ENCODE measurements at places on chromosomes 1 and 21. TPM values are rescaled to one million over a fixed set of nuclear protein-coding genes. Genes with fewer than 3 reads are reported as not detected.

GRCh38 chr21:25175938-25176337 is 431.3 kb downstream of the MRPL39 start:
- DNase-seq: no peak

GRCh38 chr1:179951383-179952144 is 3.0 kb upstream of the CEP350 start:
- no peak for DNase-seq

DNA sequence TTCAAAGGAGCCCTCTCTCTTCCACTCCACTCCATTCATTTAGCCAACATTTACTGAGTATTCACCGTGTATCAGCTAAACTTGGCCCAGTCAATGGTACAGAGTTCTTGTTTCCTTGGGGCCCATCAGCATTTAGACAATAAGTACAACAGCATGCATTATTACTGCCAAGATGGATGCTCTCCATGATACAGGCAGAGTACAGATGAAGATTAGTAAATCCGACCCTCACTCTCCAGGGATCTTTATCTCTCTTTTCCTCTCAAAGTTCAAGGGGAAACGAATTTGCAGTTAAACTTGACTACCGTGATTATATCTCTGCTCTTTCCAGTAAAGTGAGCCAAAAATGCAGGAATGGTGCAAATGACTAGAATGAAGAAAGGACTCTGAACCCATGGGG is 184.6 kb upstream of the DUSP10 start:
- DNase-seq: no peak

EFNA1 gene
- 69.3 TPM for polyA plus RNA-seq

NEK2 gene
- polyA plus RNA-seq: 20.3 TPM

AMPD1 gene
- polyA plus RNA-seq: not detected

CD5L gene
- polyA plus RNA-seq: not detected
